ENCODE measurements at places on chromosomes 2 and 18. TPM values are rescaled to one million over a fixed set of nuclear protein-coding genes. Genes with fewer than 3 reads are reported as not detected.

GRCh38 chr2:27086724-27087593, at the start of gene KHK:
Gene KHK (plus strand): TSS chr2:27086772. CDS start chr2:27087260, 488 bp downstream.
- H3K27ac ChIP-seq = peak within 1 kb of the TSS; percentile 71
- H3K27me3 ChIP-seq = peaks cover 4% of the 10 kb centered on the region
- peaks cover 48% of the 10 kb centered on the region for H3K4me1 ChIP-seq
- DNase-seq = no peak

- H3K36me3 ChIP-seq = no peaks in the 10 kb centered on the region
- H3K4me3 ChIP-seq = no peak overlapping the region
- no peak overlapping the region for H3K27ac ChIP-seq
- H3K4me1 ChIP-seq = no peaks in the 10 kb centered on the region
These were observed 503.6 kb upstream of the SYT4 start for GRCh38 chr18:43780782-43781340.

DNA sequence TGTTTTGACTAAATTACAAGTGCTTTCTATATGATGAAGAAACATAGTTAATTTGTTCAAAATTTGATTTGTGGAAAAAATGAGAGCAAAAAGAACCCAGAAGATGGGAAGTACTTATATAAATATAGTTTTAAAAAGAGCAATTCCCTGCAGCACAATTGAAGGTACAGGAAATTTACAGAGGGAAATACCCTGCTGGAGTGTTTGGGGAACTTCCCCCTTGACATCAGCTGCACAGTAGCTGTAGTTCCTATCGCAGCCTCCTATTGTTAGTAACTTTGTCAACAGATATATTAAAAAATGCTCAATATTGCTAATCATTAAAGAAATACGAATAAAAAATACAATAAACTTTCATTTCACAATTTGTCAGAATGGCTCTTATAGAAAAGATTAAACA, 1118.8 kb upstream of the ZEB2 start:
- no peaks in the 10 kb centered on the region for H3K36me3 ChIP-seq
- H3K27ac ChIP-seq = no peak overlapping the region
- no peaks in the 10 kb centered on the region for H3K4me1 ChIP-seq
- H3K27me3 ChIP-seq = no peaks in the 10 kb centered on the region
- peak; percentile 9 for DNase-seq

UGT1A3 gene
- total RNA-seq = not detected

Data from muscle of leg (tissue), 16 donors.